ENCODE measurements at places on chromosomes 5 and 9.
A peak's percentile ranks its signal among the peaks of the same experiment; 100 is the strongest.

- no peak for DNase-seq
Observed at GRCh38 chr9:21505425-21506179, 23.5 kb upstream of the IFNE start.

DNA sequence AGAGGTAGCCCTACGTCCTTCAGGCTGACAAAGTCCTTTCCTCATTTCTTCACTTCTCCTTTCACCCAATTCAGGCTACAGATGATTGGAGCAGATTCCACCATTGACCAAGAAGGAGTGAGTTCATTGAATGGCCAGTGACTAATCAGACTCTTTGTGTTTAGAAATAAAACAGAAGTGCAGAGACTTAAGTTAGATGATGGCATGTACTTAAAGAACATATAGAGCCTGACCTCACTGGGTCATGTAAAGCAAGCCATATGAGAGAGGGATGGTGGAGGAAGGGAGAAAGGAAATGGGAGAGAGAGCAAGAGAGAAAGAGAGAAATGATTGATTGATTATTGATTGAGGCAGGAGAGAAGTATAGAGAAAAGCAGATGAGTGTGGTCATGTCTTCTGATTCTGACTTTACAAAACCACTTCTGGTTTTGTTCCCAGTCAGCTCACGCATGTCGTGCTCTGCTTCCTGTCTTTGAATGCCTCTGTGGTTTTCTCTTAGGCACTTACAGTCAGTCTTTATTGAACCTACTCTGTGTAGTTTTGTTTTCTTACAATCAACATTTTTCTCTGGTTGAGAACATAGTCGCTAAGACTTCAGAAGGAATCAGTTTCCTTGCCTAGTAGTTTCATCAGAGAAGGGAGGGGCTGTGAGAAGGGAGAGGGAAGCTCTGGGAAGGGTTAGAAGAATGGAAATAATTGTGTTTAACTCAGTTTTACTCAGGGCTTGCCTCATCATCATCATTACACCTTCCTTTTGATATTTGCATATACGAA is 149.2 kb upstream of the KLF9 start:
- peak; percentile 59 for DNase-seq

DNA sequence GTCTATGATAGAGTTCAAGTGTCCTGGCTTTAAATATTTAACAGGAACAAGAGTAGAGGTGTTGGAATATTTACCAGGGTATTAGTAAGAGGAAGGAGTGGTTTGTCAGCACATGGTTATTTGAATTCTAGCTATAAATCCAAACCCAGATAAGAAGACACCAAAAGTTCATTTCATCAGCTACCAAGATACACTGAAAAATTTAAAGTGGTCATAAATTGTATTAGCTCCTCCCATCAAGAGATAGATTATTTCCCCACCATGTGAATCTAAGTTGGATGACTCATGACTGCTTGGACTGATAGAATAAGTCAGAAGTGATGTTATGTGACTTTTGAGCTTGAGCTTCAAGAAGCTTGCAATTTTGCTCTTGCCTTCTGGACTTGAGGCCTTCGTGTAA is 72.1 kb upstream of the GRAMD2B start:
- peak; percentile 80 for DNase-seq

- no peak for DNase-seq
Observed at GRCh38 chr9:106930477-106930876, 67.5 kb downstream of the ZNF462 start.

- DNase-seq, result peak; percentile 57
Observed at GRCh38 chr9:95822583-95823431, 52.7 kb upstream of the ERCC6L2 start.

GRCh38 chr5:153883854-153884611 is 154.7 kb downstream of the FAM114A2 start:
- peak; percentile 39 for DNase-seq

DNA sequence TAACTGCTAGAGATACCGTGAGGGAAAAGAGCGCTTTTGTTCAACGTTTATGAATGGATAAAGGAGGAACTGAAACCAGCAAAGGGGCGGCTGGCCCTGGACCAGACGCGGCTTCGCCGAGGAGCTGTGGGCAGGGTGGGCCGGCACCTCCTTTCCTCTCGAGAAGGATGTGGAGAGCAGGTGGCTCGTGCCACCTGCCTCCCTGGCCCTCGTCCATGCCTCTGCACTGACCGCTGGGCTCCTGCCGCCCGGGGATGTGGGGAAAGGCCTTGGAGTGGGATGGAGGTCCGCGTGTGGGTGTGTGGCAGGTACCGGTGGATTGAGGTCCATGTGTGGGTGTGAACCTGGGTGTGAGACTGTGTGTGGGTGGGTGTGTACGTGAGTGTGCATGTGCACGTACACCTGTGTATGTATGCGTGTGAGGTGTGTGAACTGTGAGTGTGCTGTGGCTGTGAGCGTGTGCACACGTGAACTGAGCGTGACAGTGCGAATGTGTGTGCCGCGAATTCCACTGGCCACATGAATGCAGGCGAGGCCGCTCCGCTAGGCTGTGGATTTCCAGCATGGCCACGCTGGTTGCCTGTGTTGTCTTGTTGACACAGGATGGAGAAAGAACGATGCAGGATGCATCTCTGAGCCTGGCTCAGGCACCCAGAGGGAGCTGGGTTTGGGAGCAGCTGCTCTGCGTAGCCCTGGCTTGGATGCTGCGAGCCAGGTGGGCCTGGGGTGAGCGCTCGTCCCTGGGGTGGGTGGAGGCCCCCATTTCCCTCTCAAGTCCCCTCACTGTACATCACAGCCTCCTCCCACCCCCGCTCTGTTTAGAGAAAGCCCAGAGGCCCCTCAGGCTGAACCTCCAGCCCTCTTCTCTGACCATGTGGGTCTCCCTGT is 4.4 kb upstream of the CEP72 start:
- no peak for DNase-seq

GRCh38 chr5:109830955-109831502 is 141.3 kb downstream of the MAN2A1 start:
- no peak for DNase-seq

DNA sequence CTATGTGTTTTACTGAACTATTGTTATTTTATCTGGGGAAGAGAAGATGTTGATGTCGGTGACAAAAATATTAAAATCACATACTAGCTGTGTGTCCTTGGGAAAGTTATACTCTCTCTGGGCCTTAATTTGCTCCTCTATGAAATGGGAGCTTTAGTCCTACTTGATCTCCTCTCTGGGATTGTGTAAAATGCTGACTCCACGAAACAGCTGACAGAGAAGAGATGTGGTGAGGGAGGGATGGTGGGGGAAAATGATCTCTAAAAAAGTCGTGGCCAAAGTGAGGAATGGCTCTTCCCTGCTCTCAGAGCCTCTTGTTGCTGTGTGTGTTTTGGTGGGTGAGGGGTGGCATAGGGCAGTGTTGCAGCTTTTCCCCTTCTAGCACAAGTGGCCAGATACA is 173.7 kb downstream of the MELK start:
- no peak for DNase-seq

- no peak for DNase-seq
Observed at GRCh38 chr5:77437194-77437593, 54.9 kb downstream of the WDR41 start.

- DNase-seq, result no peak
Observed at GRCh38 chr9:73118286-73118685, 33.4 kb upstream of the ANXA1 start.

- no peak for DNase-seq
Observed at GRCh38 chr5:103315455-103315854, 56.9 kb downstream of the MACIR start.

DNA sequence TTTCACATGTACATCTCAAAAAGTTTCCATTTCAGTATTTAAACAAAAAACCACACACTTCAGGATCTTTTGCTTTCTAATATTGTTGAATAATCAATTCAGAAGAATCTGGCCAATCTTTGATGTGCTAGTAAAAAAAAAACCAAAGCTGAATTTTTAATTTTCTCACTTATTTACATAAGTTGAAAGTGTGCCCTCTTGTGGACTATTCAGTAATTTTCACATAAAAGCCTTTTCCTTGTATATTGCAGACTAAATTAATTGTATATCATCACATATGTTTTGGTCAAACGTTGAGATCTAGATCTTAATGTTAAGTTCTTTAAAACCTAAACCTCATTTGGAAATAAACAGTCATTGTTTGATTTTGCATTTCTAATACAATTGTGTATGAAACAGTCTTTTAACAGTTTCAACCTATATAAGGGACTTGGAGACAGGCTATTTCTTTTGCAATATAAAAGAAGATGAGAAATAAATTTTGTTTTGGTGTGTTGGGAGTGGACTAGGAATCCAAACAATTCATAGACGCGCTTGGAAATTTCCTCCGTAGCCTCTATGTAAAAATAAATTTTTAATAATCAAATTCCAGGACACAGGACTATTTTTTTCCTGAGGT is 68.1 kb downstream of the NIPBL start:
- DNase-seq, result peak; percentile 27

Data from fibroblast of skin of left biceps (primary cell).